ENCODE measurements at places on chromosomes 7 and 10. TPM values are rescaled to one million over a fixed set of nuclear protein-coding genes. Genes with fewer than 3 reads are reported as not detected.
A peak's percentile ranks its signal among the peaks of the same experiment; 100 is the strongest.

DNA sequence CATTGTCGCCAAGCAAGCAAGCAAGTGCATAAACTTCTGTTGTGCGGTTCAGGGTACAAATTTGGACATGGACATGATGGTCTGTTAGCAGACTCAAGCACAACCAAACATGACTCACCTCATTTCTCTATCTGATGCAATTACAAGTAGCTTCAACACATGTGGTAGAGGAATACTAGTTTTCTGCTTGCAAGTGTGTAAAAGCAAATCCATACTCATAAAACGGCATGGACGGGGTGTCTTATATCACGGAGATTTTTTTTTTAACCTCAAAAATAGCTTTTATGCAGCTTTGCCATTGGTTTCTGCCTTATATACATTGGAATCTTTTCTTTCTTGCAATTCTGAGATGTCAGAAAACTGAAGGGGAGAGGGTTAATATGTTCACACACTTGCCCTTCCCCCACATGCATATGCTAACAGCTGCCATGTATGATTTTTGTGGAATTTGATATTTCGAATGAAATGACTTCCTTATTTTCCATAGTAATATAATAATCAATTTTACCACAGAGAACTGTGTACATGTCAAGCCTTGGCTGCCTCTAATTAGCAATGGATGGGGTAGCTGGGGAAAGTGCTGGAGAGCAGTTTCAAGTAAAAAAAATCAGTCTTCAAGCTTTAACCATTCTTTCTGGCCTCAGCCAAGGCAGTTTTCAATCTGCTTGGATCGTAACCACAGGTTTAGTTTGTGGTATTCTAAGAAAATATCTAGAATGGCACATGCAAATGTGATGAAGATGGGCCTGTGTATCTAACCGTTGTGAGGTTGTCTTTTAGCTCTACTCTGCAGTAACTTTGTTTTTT, 106.0 kb upstream of the PDCD4 start:
- DNase-seq = no peak

DNA sequence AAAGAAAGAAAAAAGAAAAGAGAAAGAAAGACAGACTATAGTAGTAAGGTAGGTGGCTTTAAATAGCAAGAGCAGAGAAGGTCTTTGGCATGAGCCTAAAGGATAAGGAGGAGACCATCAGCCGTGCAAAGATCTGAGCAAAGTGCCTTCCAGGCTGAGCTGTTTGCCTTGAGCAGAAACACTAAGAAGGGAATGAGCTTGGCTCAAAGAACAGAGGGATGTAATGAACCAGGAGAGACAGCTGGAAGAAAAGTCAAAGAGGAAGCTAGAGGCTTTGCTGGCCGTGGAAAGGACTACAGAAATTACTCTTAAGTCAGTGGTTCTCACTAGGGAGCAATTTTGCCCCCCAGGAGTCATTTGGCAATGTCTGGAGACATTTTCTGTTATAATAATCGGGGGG, 228.6 kb downstream of the FGFR2 start:
- DNase-seq = no peak

DNA sequence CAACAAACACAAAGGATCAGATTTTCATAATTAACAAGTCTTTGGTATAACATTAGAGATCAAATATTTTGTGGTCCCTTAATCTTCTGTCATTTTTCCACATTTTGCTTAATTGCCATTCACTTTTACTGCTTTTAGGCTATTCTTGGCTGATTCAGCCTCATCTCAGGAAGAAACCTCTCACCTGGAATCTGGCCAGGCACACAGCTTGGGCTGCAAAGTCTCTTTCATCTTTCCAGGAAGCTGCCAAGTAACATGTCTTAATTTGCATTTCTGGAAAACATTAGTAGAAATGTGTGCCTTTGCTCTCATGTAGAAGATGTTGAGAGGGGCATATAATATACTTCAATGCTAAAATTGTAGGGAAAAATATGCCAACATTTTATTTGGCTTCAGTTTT, 174.2 kb upstream of the STEAP4 start:
- DNase-seq = no peak

The CRYGN gene
- 0.10 TPM for polyA plus RNA-seq

- no peak for DNase-seq
These were observed 242.2 kb downstream of the TSPAN12 start for GRCh38 chr7:120615703-120616102.

The ZNF425 gene
- 2.0 TPM for polyA plus RNA-seq

The PAPOLB gene
- 0.02 TPM for polyA plus RNA-seq

The TEX47 gene
- not detected for polyA plus RNA-seq

- no peak for DNase-seq
These were observed 162.3 kb downstream of the ITGB1 start for GRCh38 chr10:32795598-32796183.

The CFAP46 gene
- 2.0 TPM for polyA plus RNA-seq

The FAM221A gene
- 1.1 TPM for polyA plus RNA-seq

DNA sequence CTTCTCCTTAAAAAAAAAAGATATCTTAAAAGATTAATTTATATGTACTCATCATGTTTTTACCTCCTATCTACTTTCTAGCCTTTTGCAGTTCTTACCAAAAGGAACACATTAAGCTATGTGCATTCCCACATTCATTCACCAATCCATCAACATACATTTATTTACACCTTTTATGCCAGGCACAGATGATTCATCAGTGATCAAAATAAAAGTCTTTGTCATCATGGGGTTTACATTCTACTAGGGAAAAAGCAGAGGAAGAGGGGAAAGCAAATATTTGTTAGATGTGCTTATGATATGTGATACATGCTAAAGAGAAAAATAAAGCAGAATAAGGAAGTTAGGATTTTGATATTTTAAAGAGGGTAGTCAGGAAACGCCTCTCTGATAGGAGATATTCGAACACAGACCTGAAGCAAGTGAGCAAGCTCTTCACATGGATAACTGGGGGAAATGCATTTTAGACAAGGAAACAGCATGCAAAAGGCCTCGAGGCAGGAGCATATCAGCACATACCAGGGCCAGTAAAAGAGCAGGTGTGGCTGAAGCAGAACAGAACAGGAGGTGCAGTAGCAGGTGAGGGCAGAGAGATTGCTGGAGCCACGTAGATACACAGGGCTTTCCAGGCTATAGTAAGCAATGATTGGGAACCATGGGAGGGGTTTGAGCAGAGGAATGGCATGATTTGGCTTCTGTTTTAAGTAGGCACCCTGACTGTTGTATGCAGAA, 67.4 kb downstream of the REEP3 start:
- DNase-seq = no peak

DNA sequence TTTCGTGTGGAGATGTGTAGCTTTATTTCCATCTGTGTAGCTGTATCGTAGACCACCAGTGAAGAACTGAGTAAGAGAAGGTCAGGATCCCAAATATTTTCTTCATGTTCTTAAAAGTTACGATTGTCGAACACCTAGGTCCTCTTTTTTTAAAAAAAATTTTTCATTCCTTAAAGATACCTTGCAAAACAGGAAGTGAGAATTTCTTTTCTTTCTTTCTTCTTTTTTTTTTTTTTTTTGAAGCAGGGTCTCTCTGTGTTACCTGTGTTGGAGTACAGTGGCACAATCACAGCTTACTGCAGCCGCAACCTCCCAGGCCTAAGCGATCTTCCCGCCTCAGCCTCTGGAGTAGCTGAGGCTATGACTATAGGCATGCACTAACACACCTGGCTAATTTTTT, 60.8 kb downstream of the PHTF2 start:
- DNase-seq = no peak

The TMEM236 gene
- polyA plus RNA-seq = 0.02 TPM

GRCh38 chr10:127736915-127737562, at the start of gene FOXI2:
TSS of gene FOXI2 (plus strand) at chr10:127737185. CDS start at chr10:127737274, 89 bp downstream.
- DNase-seq = no peak

DNA sequence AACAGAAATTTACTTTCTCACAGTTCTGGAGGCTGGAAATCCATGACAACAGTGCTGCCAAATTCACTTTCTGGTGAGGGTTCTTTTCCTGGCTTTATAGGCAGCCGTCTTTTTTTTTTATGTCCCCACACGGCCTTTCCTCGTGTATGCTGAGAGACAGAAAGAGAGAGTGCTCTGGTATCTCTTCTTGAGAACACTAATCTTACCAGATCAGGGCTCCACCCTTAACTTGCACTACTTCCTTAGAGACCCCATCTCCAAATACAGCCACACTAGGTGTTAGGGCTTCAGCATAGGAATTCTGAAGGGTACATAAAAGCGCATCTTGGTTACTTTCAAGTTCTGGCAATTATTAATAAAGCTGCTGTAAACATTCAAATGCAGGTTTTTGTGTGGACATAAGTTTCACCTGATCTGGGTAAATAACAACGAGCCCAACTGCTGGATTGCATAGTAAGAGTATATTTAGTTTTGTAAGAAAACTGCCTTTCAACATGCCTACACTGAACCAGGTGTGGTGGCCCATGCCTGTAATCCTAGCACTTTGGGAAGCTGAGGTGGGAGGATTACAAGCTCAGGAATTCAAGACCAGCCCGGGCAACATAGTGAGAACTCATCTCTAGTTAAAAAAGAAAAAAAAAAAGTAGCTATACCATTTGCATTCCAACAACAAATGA, 8.2 kb upstream of the C1GALT1 start:
- DNase-seq = no peak

- peak; percentile 35 for DNase-seq
These were observed 59.7 kb upstream of the HABP2 start for GRCh38 chr10:113493195-113493594.

- DNase-seq = no peak
These were observed 81.0 kb downstream of the CFAP58 start for GRCh38 chr10:104434601-104435000.

DNA sequence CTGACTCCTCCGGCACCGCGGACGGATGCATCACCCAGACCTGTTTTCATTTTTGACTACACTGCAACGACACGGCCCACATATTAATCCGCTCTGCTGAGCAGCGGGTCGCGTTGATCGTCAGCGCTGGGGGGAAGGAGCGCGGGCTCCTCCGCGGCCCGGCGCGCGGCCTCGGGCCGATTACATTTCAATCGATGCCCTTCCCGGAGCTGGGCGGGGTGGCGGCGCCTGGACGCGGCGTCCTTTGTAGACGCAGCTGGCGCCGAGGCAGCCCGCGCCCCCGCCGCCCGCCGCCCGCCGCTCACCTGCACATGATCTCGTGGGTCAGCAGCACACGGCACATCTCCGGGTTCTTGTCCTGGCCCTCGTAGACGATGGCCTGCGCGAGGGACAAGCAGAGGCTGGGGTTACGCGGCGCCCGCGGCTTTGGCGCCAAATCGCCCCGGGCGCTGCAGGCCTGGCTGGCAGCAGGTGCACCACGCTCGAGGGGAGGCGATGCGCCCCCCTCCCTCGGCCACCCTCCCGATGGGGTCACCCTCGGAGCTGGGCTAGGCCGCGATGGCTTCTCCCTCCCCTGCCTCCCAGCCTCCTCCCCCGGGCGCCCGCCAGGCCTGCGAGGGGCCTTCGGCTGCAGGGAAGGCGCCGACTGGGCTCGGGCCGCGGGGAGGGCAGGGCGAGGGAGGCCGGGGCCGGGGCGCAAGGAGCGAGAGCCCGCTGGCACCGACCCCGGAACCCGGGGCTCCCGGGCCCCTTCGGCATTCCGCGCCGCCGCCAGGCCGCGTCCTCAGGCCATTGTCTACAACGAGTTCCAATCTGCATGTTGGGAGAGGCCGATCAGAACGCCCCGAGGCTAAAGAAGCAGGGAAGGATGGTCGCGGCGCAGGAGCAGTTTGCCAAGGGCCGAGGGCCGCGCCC, 5.2 kb downstream of the EBF3 start:
- no peak for DNase-seq

The TMEM140 gene
- polyA plus RNA-seq = 5.5 TPM

The PTPRZ1 gene
- not detected for polyA plus RNA-seq

The LFNG gene
- 2.0 TPM for polyA plus RNA-seq

GRCh38 chr10:95304976-95305375, 14.2 kb upstream of the PDLIM1 start:
- no peak for DNase-seq

DNA sequence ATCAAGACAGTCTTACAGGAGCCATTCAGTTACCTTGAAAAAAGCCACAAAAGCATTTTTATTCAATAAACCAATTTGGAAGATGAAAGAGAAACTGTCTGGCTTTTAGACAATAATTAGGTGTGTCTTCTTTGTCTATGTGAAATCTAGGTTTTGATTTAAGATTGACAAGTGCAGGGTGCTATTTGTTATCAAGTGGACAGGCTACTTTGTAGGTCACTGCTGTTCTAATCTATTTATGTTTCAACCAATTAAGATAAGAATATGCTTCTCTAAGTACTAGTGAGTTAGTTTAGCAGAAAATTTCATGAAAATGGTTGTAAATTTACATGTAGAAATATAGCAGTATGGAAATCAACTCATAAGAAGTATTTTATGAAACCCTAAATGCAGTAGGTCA, 177.5 kb downstream of the CACNA2D1 start:
- no peak for DNase-seq

DNA sequence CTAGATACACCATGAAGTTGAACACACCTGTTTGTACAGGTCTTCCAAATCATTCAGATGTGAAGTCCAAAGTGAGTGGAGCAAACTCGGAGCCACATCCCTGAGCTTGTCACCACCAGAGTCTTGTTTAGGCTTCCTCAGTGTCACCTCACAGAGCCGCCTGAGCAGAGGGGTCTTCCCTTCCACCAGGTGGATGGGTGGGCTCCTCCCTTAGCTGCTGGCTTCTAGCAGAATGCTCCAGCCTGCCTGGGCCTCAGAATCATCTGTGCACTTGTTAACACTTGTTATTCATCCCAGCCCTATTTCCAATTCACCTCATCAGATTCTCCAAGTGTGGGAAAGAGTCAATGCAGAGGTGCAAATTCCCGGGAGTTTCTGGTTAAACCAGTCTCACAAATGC, 32.5 kb downstream of the C10orf71 start:
- no peak for DNase-seq

GRCh38 chr7:149838992-149839408, 825 bp downstream of the ZNF862 start:
- DNase-seq = no peak

DNA sequence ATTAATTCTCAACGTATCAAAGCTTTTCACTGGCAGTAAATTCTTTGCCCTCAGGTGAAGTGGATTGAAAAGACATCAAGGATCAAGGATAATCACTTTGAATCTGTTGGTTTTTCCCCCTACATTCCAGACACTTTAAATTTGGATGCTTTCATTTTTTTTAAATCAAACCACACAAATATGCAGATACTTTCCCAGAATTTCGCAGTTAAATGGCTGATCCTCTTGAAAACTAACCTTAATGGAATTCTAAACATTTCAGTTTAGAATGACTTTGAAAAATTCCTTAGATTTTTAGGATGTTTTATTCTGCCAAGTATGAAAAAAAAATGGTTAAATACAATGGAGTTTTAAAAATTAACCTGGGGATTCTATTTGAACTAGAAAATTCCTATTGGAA, 325.9 kb downstream of the GFRA1 start:
- no peak for DNase-seq

The INMT gene
- polyA plus RNA-seq = 1.3 TPM

- no peak for DNase-seq
These were observed 103.1 kb upstream of the RPA3 start for GRCh38 chr7:7821517-7821916.

Measured in BJ (cell line).